A549 treated with GW870086 at 1 μM for 4 hours (cell line): ENCODE measurements at places on chromosomes 2 and 18. TPM values are rescaled to one million over a fixed set of nuclear protein-coding genes. Genes with fewer than 3 reads are reported as not detected.

Gene UGT1A5
- total RNA-seq = 0.09 to 0.13 TPM in 2 of 5 replicates, not detected in the others

Gene SS18
- 38.3 to 54.4 TPM (median 51.3 TPM) in 5 replicates for total RNA-seq

Gene CTAGE1
- not detected in 5 replicates for total RNA-seq

Gene HOXD4
- total RNA-seq = 0.27 to 0.71 TPM (median 0.47 TPM) in 5 replicates

Gene IL37
- total RNA-seq = not detected in 5 replicates

Gene PARD6G
- 2.5 to 3.5 TPM (median 3.2 TPM) in 5 replicates for total RNA-seq

Gene RNU2-63P
- total RNA-seq = not detected in 5 replicates
